Glutamatergic neuron (in vitro differentiated cells): ENCODE measurements at places on chromosomes 5 and 9. TPM values are rescaled to one million over a fixed set of nuclear protein-coding genes. Genes with fewer than 3 reads are reported as not detected.

- H3K27me3 ChIP-seq = no peaks in the 10 kb centered on the region
- no peak overlapping the region for H3K4me3 ChIP-seq
- H3K27ac ChIP-seq = no peak overlapping the region
- H3K4me1 ChIP-seq = no peaks in the 10 kb centered on the region
- DNase-seq = no peak
Observed at GRCh38 chr5:38341056-38341455, 82.7 kb downstream of the EGFLAM start.

GRCh38 chr5:60509519-60509918, 190.4 kb downstream of the DEPDC1B start:
- H3K27me3 ChIP-seq = no peaks in the 10 kb centered on the region
- H3K4me1 ChIP-seq = peaks cover 9% of the 10 kb centered on the region
- DNase-seq = no peak
- H3K4me3 ChIP-seq = no peak overlapping the region

GRCh38 chr5:163574472-163575440, 69.3 kb downstream of the MAT2B start:
- H3K27ac ChIP-seq = peak overlapping the region; percentile 26
- peaks cover 10% of the 10 kb centered on the region for H3K4me1 ChIP-seq
- no peak overlapping the region for H3K4me3 ChIP-seq
- H3K36me3 ChIP-seq = peaks cover 4% of the 10 kb centered on the region
- DNase-seq = no peak

GRCh38 chr9:119773823-119774222, 404.6 kb upstream of the BRINP1 start:
- H3K27ac ChIP-seq = no peak overlapping the region
- DNase-seq = no peak
- H3K4me1 ChIP-seq = no peaks in the 10 kb centered on the region
- H3K4me3 ChIP-seq = no peak overlapping the region
- H3K36me3 ChIP-seq = no peaks in the 10 kb centered on the region
- H3K27me3 ChIP-seq = no peaks in the 10 kb centered on the region

Gene SHOC1
- not detected for total RNA-seq

Gene FAM53C
- total RNA-seq = 69.9 TPM

Gene C5orf52
- total RNA-seq = not detected
